ENCODE measurements at places on chromosomes 4 and X.

DNA sequence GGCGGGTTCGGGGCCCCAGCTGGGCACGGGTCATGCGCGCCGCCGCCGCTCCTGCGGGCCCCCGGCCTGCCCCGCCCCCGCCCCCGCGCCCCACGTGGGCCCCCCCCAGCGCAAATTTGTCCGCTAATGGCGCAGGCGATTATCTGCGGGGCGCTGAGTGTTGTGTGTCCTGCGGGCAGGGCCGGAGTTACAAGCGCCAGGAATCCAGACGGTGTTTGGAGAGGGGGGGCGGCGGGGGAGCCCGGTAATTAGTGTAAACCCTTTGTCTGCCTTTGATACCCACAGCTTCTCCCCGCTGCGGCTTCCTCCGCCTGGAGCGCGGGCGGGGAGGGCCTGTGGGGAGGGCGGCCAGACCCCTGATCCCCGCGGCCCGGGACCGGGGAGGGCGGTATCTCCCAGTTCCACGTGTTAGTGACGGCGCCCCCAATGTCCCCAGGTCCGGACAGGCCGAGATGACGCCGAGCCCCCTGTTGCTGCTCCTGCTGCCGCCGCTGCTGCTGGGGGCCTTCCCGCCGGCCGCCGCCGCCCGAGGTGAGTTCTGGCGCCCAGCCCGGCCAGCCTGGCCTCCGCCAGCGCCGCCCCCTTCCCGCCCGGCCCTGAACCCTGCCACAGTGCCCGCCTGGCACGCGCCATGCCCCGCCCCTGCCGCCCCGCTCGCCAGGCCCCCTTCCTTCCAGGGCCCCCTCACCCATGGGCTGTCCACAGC is 761 bp downstream of the FGFRL1 start:
- peak; percentile 76 for DNase-seq

GRCh38 chr4:52755426-52755825 is 4.2 kb upstream of the ERVMER34-1 start:
- no peak for DNase-seq

DNA sequence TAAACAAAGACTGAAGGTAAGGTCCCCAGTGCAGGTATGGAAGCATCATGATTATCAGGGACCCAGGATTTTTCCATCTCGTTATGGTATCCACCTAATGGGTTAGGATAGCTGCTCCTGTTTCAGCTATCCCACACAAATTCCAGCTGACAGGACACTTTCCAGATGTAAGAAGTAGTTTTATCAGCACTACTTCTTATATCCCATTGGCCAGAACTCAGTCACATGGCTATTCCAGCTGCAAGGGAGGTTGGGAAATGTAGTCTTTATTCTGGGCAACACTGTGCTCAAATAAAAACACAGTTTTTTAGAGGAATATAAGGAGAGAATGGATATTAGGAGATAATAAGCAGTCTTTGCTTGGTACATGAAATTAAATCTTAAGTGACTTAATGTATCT is 96.7 kb downstream of the SRPX start:
- no peak for DNase-seq

DNA sequence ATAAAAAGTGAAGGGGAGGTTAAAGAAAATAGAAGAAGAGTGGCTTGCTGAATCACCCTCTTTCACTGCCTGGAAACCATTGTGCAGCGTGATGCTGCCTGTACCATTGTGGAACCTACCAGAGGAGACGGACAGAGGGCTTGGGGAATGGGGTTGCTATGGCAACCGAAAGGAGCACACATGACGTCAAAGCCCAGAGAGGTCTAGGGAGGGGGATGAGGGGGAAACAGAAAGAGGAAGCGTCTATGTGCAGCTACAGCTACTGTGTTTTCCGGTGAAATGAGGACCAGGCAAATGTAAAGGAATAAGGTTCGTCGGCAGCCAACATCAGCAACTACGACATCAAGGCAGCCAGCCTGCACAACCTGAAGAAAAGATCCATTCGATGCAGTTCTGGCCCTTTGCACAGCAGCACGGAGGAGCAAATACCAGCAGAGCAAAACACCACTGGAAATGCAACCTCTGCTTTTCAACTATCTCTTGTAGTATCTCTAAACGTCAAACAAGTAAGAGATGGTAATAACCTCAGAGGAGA is at the start of gene MAPK10:
MAPK10 (minus strand) TSS at position 110 of the 535 bp plus-strand sequence.
- peak; percentile 81 for DNase-seq

- DNase-seq: no peak
These were observed 1.4 kb upstream of the SORCS2 start for GRCh38 chr4:7190691-7191545.

DNA sequence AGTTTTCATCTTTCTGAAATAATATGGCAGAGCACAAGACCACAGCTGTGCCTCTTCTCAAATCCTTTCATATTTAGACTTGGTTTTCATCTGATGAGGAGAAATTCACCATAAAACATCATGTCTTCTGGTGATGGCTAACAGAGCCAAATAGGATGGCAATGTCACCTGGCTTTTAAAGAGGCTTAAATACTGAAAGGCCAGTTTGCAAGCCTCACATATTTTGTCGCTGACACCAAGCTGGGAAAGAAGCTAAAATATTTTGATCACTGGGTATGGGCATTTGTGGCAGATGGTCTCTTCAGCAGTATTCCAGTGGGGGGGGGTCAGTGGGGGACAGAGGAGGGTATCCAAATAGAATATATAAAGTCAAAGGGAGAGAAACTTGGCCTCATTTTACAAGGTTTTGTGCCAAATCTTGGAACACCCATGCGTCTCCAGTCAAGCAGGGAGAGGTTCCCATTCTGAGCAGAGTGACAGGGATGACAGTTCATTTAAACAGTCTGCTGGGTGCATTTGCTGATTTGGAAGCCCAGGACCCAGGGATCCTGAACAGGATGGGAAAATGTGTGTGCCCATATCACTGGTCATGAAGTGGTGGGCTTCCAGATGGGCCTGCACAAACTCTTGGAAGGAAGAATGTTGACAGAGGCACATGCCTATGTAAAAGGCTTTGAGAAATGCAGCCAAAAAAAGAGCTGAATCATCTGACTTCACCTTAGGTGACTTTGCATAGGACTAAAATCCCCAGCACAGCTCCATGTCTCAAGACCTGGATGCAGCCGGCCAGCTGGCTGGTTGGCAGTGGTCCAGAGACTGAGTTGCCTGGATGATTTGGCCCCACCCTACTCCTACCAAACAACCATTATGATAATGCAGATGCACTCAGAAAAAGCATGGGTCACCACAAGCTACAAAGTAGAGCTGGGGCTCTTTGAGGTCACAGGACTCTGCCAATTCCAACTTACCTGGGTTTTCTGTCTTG is 484.4 kb upstream of the NR3C2 start:
- no peak for DNase-seq

- no peak for DNase-seq
These were observed 116.7 kb downstream of the UBE2K start for GRCh38 chr4:39814403-39815185.

GRCh38 chr4:174554231-174554728 is 32.0 kb upstream of the HPGD start:
- DNase-seq: no peak

DNA sequence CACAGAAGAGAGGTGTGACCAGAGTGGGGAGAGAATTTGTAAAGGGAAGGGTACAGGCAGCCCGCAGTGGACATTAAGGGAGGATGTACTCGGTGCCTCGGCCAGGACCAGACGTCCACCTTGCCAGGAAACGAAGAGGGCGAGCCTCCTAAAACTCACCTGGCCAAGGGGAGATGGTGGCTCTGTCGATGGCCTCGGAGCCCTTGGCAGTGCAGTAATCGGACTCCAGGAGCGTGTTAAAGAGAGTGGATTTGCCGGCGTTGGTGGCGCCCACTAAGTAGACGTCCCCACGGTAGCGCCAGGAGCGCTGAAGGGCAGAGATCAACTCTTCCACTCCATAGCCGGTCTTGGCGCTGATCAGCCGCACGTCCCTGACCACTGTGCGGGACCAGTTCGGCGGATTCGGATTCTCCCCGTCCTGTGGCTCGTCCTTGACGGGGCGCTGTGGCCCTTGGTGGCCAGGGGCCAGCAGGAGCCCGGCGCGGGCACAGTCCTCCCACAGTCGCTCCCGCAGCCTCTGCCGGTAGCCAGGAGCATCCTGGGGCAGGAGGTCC is 1.0 kb downstream of the NOA1 start:
- DNase-seq: no peak

DNA sequence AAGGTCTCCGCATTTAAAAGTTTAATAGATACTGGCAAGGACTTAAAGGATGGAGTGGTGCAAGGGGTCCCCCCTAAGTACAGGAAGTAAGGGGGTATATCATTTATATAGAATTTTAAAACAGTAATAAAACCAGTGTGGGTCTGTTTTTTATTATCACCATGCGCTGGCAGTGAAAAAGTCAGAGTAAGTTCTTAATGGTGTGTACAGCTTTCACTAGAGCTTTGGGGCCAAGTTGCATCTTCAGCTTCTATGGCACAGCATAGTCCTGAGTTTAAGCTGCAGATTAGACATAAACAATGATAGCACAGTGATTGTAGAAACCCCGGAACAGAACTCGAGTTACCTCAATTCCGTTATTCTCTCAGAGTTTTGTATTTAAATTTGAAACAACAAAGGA is 27.6 kb downstream of the RHOH start:
- no peak for DNase-seq

DNA sequence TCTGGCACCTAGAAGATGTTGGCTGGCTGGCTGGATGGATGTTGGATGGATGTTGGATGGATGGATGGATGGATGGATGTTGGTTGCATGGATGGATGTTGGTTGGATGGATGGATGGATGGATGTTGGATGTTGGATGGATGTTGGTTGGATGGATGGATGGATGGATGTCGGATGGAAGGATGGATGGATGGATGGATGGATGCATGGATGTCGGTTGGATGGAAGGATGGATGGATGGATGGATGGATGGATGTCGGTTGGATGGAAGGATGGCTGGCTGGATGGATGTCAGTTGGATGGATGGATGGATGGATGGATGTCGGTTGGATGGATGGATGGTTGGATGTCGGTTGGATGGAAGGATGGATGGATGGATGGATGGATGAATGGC is 96.7 kb downstream of the PSAPL1 start:
- no peak for DNase-seq

- no peak for DNase-seq
These were observed 69.3 kb downstream of the HHIP start for GRCh38 chr4:144715230-144715629.

- DNase-seq: no peak
These were observed 37.6 kb upstream of the NALF2 start for GRCh38 chrX:69466546-69466945.

DNA sequence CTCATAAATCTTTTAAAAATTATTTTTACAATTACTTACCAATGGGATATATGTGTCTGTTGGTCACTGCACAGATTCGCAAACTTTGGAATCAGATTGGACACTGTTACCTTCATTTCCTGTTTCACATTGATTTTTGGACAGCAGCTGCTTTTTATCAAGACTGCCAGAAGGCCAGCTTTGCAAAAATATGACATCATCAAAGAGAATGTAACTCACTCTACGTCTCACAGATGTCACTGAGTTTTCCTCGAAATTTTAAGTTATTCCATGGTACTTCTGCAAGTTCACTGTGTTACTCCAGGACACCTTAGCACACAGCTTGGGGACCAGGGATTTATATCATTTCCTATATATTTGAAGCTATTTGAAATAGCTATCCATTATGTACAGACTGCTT is 31.8 kb upstream of the MAGEB2 start:
- no peak for DNase-seq

DNA sequence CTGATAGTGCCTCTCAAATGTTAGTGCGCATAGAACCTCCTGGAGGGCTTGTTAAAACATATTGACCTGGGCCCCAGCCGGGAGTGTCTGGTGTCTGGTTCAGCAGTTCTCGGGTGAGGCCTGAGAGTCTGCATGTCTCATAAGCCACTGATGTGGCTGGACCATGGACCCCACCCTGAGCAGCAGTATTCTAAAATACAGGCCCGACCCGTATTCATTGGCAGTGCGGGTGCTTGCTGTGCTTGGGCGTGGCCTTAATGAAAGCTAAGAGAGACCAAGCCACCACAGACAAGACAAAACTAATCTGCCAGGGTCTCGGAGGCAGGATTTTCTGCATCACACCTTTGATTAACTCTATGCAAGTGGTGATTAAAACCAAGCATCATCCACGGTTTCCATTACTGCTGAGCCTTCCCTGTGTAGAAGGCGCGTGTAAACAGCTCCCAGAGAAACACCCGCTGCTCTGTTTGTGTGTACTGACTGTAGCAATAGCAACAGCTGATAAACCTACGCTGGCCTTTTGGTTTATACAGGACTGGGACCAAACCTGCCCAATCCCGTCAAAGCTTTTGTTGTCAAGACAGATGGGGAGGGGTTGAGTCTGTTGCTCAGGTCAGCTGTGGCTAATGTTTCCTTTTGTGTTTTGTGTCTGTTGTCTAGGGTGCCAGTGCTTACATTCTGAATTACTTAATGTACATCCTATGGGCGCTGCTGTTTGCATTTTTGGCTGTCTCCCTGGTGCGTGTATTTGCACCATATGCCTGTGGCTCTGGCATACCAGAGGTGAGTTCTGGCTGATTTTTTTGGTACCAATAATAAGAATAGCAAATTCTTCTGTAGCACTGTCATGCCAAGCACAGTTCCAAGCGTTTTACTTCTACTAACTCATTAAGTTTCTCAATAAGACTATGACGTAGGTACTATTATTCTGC is 40.8 kb downstream of the CLCN4 start:
- DNase-seq: no peak

- DNase-seq: no peak
These were observed 53.6 kb downstream of the MANBA start for GRCh38 chr4:102707150-102707549.

GRCh38 chrX:71545364-71545763 is 12.5 kb downstream of the OGT start:
- no peak for DNase-seq

- DNase-seq: peak; percentile 5
These were observed 24.4 kb upstream of the DYNLT3 start for GRCh38 chrX:37871626-37872302.

DNA sequence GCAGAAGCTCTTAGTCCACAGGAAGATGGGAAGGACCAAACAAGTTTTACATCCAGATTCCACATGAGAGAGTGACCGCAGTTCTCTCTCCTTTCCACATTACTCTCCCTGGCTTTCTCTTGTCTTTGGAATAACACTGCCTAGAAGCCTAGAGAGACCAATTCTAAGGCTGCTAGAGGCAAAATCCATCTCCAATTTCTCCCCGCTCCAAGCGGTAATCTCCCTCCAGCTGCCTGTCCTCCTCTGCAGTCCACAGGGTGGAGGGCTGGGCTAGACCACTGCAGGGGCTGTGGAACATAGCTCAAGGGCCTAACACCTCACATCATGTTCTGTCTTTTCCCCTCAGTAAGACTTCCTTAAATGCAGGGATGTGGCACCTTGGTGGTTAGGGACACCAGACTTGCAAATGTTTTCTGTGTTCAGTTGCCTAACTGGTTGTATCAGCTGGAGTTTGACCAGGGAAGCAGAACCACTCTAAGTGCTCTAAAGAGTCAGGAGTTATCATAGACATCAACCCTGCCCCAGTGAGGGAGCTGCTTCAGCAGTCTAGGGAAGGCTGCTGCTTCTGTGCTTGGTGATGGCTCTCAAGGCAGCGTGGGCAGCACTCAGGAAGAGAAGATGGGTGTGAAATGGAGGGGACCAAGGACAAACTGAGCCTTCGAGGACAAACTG is 423.1 kb downstream of the BCOR start:
- DNase-seq: no peak

- DNase-seq: peak; percentile 5
These were observed 10.1 kb upstream of the NKX1-1 start for GRCh38 chr4:1416051-1416947.

- DNase-seq: no peak
These were observed 390.3 kb downstream of the FAM47A start for GRCh38 chrX:33741807-33742206.

GRCh38 chr4:37765741-37766140 is 60.7 kb upstream of the PGM2 start:
- no peak for DNase-seq
